Mucosa of descending colon (tissue), 3 donors: ENCODE measurements at places on chromosomes 3 and 15.
A peak's percentile ranks its signal among the peaks of the same experiment; 100 is the strongest.

DNA sequence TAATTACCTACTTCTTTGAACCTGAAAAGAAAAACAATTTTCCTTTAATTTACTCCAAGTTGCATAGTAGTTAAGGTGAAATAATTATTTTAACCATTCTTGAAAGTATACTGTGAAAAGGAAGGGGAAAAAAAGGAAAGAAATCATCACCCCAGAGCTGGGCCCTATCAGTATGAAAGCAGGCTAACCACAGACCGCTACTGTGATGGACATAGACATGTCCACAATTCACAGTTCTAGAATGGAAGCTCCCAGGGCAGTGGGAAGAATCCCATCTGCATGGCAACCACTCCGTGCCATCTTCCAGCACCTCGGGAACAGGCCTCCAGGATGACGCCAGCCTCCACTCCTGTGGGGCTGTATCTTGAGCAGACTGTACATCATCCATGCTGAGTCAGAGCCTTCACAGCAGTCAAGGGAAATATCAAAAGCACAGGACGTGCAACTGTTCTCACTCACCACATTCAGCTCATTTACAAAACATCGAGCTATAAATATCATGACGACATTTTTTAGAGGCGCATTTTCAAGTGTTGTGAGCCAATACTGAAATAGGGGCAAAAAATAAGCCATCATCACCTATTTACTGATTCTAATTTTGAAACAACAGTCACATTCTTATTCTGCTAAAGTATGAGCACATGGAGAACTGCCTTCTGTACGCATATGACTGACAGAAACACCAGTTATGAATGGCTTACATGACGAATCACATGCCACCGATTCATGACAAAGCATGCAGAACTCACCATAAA, 119.7 kb downstream of the SNRK start:
- DNase-seq = no peak

DNA sequence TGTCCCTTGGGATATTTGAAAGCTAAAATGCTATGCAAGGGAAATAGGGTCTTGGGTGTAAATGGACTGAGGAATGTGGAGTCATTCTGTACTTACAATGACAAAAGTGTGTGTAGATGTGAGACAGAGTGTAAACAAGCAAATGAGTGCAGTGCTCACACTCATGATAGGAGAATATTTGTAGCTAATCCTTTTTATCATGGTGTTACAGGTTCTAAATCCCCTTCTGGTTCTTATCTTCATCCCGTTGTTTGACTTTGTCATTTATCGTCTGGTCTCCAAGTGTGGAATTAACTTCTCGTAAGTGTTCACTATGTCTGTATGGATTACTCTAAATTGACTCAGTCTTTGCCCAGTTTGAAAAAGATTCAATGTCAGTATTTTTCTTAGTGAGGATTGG, 30.5 kb downstream of the SLC15A2 start:
- no peak for DNase-seq

DNA sequence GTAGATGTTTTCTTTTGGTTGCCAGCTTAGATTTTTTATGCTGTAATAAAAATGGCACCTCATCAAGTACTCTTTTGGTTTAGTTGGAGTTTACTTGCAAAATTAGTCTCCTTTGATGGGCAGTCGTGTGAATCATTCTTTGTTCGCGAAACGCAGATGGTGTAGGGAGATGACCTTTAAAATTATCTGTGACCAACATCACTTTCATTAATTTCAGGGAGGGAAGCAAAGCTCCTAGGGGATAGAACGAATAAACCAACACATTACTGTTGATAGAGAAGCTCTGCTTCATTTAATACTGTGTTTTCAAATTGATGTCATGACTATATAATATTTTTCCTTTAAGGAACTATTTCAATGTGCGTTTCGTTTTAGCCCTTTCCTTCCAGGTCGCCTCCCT, 67.4 kb downstream of the USP13 start:
- DNase-seq = no peak

GRCh38 chr15:26790118-26790517, 17.3 kb upstream of the GABRB3 start:
- no peak for DNase-seq

- DNase-seq = no peak
Measured at GRCh38 chr3:78967061-78967460, 800.7 kb downstream of the ROBO1 start.

GRCh38 chr3:177055605-177056571, 141.4 kb downstream of the TBL1XR1 start:
- no peak for DNase-seq

- peak; percentile 31 for DNase-seq
Measured at GRCh38 chr3:142863930-142864920, 24.7 kb downstream of the PCOLCE2 start.

GRCh38 chr3:133865136-133865855, 30.4 kb downstream of the RAB6B start:
- DNase-seq = no peak

DNA sequence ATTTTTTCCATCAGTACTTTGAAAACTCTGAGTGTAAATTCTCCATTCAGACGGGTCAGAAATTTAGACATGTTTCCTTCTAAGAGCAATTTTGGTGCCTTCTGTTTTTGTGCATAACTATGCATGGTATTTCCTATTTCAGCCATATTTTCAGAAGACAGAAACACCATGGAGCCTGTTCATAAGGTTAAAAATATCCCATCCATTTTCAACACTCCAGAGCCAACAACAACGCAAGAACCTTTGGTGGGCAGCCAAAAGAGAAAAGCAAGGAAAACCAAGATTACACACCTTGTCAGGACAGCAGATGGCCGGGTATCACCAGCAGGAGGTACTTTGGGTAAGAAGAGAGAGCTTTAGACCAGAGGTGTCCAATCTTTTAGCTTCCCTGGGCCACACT, 275.6 kb downstream of the BBX start:
- no peak for DNase-seq

DNA sequence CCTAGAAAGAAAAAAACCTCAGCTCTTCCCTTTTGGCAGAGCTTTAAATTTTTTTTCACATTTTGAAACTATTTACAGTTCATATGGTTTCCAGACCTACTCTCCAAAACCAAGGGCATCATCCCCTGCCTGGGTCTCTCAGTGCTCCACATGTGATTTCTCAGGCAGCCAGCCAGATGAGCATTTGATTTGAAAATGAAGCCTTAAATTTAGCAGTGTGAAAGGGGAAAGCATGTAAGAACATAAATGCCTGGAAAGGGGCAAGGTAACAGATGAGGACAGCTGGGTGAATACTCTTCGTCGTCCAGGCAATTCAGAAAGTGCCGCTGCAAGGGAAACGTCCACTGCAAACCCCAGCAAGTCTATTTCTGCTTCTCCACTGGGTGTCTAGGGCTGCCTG, 94.8 kb downstream of the ATP8B4 start:
- no peak for DNase-seq

DNA sequence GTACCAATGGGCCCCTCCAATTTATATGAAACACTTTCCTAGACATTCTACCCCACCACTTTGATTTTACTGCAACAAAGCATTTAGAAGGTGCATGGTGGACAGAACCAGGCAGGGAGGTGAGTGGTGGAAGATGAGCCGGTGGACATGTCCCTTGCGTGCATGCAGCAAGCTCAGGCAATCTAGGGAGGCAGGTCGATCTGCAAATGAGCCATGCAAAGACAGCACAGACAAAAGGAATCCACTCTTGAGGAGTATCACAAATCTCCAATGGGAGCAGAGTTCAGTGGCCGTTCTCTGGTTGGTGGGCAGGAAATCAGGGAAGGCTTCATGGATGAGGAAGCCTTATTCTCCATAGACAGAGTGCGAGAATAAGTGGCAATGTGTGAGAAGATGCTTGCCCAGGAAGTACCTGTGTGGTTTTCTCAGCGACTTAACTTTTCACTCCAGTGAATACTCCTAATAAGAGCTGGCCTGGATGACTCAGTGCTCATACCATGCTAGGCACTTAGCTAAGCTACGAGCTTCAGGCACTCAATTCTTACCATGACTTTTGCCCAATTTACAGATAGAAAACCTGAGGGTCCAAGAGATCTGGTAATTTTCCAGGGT, 152.5 kb downstream of the FOXP1 start:
- no peak for DNase-seq

DNA sequence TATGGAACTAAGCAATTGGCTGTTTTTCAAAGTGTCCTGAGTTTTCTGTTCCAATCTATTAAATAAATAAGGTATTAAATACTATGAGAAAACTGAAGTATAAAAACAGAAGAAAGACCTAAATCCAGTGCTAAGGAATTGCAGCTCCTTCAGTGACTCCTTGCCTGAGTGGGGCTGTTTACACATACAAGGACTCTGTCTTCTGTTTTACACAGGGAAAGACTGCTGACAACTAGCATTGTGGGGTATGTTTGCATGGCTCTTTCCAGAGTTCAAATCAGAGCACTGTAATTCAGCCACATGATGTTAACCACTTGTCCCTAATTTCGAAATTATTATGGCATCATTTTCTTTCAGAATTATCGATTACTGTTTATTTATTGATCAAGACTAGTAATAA, 31.3 kb upstream of the MEIS2 start:
- DNase-seq = no peak

DNA sequence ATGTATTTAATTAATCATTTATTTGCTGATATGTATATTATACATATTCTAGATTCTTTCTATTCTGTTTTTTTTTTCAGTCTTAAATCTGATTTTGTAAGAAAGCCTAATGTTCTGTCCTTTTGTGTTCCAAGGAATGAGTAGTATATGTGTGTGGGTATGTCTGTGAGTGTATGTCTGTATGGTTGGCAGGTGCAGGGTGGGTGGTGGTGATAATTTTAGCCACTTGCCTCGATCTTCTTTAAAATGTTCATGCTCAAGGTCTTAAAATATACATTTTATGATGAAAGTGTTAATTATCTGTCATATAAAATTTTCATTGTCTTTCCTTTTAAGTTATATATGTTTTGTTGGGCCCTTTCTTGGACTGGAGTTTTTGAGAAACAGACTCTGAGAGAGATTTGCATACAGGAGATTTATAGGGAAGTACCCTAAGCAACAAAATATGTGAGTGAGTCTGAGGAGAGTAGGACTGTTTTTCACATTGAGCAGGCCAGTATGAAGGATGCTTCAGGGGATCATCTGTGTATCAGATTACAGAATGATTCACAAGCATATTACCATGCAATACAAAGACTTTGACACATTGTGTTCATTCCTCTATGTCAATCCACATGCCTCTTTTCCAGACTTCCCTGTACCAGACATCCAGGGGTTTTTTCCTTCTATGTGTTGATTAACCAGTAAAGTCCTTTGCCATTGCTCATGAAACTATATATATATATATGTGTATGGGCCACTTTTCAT, 211.0 kb upstream of the DPPA4 start:
- DNase-seq = no peak

- DNase-seq = no peak
Measured at GRCh38 chr3:174857301-174857700, 1.8 kb upstream of the NAALADL2 start.

DNA sequence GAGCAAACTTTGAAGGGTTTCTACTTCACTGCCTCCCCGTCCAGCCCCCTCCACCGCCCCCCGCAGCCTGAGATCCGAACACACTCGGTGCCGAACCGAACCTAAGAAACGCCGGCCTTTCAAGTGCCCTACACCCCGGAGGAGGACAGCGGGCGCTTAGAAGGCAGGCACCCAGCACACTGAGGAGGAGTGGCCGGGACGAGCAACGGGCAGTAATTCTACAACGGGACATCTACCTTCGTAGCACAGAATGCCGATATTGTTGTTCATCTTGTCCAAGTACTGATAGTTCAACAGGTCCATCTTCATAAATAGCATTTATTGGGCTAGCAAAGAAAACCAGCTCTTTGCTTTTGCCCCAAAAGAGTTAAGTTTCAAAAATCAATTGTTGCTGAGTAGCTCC, 513 bp downstream of the VGLL4 start:
- peak; percentile 59 for DNase-seq

DNA sequence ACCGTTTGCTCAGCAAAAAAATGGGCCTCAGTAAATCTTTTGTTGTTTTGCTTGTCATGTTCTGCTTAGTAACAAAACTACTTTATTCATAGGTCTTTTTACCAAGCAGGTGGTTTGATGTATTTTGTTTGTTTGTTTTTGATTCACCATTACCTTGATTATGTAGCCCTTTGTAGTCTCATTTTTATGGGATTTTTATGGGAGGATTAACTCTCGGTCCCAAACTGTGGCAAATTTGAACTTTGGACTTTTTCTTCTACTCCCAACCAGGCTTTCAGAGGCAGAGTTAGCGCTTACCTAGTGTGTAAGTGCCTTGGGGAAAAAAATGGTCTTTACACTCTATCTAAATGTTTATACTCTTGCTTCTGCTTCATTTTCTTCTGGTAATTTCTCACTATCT, 276.7 kb upstream of the POU1F1 start:
- no peak for DNase-seq

DNA sequence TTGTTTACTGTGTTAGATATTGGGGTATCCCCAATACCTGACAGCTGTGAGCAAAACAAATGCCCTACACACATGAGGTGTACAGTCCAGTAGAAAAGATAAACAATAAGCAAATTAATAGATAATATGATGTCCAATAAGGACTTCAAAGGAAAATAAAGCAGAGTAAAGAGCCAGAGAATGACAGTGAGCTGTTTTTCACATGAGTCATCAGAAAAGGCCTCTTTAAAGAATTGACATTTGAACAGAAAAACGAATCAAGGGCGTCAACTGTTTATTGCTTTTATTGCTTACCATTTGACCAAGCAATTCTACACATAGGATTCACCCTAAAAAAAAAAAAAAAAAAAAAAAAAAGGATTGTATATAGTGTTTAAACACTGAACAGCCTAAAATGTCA, 96.6 kb upstream of the FLNB start:
- no peak for DNase-seq

- DNase-seq = no peak
Measured at GRCh38 chr15:69881302-69881670, 216.4 kb downstream of the TLE3 start.

DNA sequence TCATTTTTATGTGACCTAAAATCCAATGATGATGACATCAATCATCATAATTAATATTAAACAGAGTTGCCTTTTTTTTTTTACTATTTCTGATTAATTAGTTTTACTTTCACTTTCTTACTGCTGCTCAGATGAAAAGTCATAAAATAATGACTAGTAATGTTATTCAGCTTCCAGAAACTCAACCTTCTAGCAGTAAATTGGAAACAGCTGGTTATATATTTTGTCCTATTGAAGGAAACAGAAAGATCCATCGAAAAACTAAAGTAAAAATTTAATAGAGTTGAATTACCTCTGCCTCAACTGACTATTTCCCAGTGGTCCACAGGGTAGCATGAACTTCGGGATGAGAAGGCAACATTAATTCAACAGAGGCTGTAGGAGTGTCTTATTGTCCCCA, 107.1 kb upstream of the PTX3 start:
- no peak for DNase-seq

DNA sequence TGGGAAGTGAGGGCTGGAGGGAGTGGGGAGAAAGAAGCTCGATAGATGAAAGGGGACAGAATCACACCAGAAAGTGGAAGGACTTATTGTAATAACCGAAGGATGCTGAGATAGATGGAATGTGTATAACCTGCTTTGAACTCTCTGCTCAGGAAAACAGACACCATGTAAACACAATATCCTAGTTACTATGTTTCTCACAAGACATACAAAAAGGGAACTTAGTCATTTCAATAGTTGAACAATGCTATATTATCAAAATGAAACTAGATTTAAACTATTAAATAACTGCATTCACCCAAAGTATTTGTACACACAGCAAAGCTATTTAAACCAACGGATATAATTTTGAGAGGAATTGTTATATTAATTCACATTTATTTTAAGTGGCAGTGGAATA, 108.3 kb upstream of the GADL1 start:
- no peak for DNase-seq

GRCh38 chr15:81776976-81777375, 268.8 kb downstream of the MEX3B start:
- DNase-seq = no peak

- no peak for DNase-seq
Measured at GRCh38 chr15:91928675-91929074, 75.2 kb downstream of the SLCO3A1 start.
